Renal cortical epithelial cell (primary cell): ENCODE measurements at places on chromosomes 3 and 15. TPM values are rescaled to one million over a fixed set of nuclear protein-coding genes. Genes with fewer than 3 reads are reported as not detected.

RTP1 gene
- not detected in 2 replicates for total RNA-seq

TMEM45A gene
- total RNA-seq = 11.3 and 33.5 TPM in 2 replicates

DCBLD2 gene
- total RNA-seq = 391 and 1,095 TPM in 2 replicates

SLC6A20 gene
- 0.50 and 3.5 TPM in 2 replicates for total RNA-seq

GDPGP1 gene
- total RNA-seq = 19.0 and 20.8 TPM in 2 replicates

TMC3 gene
- total RNA-seq = not detected in 2 replicates

PRSS50 gene
- total RNA-seq = 0.17 TPM in 1 of 2 replicates, not detected in the other

ANKRD63 gene
- total RNA-seq = 0.05 TPM in 1 of 2 replicates, not detected in the other
